GM20000 (cell line): ENCODE measurements at places on chromosomes 16 and 17.

GRCh38 chr17:37744633-37744927 is 279 bp downstream of the HNF1B start:
- no peak for DNase-seq

DNA sequence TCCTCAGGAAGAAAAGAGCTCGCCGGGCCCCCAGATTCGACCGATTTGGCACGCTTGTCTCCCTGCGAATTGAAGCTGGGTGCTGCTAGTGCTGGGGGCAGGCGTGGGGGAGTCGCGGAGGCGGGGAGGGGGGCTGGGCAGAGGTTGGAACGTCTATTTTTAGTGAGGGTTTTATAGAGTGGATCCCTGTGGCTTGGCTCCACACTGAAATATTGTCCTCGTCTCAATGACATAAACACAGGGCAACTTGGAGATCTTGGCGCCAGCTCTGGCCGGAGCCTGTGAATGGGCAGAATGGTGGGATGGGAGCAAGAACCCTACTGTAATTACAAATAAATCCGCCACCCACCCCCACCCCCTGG is 15.7 kb upstream of the NOG start:
- DNase-seq = no peak

DNA sequence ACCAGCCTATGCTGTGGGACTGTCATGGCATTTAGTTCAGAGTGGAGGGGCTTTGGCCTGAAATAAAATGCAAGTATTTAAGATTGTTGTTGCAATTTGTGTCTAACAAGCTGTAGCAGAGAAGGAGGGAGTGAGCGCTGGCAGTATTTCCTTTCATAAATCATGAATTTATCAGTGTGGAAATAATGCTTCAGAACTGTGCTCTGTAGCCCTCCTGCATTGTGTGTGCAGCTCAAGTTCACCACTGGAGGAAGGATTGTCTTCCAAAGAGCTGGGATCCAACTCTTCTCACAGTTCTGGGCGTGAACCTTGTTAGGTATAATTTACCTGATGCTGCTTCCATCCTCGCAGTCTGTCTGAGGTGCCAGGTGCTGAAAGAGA is 15.1 kb downstream of the SNX11 start:
- no peak for DNase-seq

- DNase-seq = no peak
These were observed 1.4 kb downstream of the TEN1 start for GRCh38 chr17:75980188-75981018.

DNA sequence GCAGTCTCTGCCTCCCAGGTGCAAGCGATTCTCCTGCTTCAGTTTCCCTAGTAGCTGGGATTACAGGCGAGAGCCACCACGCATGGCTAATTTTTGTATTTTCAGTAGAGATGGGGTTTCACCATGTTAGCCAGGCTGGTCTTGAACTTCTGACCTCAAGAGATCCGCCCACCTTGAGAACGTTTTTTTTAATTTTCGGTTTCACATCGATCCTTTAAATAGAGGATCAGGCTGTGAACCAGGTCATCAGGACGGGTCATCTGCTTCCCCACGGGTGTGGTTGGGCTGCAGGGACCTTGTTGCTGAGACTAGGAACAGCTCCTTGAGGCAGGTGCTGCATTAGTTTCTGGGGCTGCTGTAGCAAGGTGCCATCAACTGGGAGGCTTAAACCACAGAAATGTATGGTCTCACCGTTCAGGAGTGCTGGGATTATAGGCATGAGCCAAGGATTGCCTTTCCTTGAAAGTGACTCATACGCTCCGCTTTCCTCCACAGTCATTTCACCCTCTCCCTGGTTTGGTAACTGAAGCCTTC is 7.9 kb upstream of the NAGPA start:
- peak; percentile 67 for DNase-seq

DNA sequence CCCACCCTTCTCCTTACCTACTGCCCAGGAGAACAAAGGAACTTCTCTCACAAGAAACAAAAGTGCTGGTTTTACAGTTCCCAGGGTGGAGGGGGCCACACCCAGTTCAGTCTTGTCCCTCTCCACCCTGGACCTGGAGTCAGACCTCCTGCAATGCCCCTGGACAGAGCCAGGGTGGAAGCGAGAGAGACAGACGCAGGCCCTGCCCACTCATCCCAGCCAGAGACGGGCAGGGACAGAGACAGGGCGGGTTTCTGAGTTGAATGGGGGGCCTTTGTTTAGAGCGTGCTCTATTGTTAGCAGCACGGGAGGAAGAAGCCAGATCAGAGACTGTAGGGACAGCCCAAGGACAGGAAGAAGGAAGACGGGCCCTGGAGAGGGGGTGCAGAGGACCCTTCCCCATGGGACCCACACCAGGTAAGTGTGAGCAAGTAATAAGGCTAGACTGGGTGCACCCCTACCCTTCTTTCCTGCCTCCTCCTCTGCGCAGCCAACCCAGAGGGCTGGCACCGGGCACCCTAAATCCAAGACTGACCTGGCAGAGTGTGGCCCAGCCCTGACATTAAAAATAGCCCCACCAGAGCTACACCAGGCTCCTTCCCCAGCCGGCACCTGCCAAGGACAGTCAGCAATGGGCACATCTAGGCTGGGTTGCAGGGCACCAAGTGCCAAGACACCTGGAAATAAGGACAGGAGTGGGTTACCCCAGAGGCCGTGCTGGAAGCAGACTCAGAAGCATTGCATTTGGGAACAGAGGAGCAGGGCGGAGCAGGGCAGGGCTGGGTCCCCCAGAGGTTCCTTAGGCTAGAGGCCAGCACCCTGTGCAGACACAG is 10.9 kb downstream of the JUP start:
- DNase-seq = no peak

DNA sequence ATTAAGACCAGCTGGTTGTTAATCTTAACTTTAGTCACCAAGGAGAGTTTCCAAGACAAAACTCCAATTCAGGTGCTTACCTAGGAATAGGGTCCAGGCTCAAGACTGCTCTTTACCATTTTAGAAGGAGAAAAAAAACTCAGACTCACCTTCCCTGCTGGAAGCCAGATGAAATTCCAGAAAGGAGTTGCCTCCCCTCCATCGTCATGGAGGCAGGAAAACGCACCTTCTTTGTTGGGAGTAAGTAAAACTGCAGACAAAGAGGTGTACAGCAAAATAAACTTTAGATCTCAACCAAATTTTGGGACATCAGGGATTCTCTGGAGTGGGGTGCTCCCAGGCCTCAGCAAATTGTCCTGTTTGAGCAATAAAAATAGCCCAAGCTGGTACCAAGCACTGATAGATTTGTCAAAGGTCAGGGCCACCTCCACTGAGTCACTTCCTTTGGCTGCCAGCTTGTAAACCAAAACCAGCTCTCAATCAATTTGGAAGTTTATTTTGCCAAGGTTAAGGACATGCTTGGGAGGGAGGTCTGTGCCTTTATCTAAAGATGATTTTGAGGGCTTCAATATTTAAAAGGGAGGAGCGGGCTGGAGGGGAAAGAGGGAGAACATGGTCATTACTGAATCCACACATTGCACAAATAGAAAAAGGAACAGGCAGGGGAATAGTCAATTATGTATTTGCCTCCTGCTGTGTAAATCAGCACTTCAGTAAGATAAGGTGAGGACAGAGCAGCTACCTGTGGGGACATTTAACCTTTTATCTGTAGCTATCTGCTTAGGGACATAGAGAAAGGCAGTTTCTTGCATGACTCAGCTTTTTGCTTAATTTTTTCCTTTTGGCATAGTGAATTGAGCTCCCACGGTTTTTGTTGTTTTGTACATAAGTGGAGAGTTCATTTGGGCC is 1.5 kb upstream of the ALDH3A2 start:
- no peak for DNase-seq

DNA sequence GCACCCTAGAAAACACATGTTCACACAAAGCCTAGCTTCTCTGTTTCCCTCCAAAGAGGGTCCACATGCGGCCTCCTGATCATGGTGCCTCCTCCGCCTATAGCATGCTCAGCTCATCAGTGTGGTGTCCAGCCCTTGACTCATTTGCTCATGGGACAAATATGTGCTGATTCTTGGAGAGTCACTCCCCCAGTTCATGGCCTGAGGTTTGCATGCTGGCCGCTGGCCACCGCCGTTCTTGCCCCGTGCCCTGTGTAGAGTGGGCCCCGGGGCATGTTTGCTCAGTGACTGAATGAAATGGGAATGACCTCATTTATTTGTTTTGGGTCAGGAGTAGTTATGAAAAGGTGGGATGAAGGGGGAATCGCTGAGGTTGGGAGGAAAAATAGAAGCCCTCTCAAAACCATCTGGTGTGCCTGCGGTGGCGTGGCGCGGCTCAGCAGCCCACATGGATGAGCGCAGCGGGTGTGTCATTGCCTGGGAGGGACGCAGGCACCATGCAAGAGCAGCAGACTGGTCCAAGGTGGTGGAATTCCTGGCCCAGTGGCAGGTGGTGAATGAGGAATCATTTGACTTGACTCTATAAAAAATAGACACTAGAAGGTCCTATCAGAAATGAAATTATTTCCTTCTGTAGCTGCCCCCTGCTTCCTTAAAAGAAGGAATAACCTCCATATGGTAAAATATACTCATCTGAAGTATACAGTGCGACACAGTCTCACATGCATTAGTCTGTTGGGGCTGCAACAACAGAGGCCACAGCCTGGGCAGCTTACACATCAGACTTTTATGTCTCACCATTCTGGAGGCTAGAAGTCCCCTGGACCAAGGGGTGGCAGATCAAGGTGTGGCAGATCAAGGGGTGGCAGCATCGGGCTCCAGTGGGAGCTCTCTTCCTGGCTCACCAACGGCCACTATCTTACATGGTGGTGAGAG is 31.7 kb downstream of the CRISPLD2 start:
- no peak for DNase-seq

- DNase-seq = no peak
These were observed 27.4 kb downstream of the BCO1 start for GRCh38 chr16:81265658-81266451.

DNA sequence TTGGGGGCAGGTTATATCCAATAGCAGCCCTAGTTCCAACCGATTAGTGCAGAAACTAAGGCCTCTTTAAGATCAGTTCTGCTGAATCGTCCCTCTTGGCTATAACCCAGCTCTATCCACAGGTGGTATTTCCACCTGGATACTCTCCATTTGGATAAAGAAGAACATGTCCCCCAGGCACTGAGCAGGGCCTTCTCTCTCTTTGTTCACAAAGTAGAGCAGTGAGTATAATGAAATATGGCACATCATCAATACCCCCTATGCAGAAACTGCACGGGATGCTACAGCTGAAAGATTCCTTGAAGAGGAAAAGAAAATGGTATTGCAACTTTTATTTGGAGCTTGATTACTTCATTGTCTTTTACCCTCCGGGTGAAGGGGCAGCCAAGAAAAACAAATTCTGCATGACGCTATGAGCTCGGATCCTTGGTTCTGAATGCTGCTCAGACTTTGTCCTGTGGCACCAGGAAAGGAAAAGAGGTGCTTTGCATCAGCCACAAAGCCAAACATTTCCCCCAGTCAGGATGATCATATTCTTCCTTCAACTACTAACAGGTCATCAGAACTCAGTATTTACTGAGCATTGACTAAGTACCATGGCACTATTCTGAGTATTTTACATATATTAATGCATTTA is 399.7 kb downstream of the NPIPA8 start:
- DNase-seq = no peak

DNA sequence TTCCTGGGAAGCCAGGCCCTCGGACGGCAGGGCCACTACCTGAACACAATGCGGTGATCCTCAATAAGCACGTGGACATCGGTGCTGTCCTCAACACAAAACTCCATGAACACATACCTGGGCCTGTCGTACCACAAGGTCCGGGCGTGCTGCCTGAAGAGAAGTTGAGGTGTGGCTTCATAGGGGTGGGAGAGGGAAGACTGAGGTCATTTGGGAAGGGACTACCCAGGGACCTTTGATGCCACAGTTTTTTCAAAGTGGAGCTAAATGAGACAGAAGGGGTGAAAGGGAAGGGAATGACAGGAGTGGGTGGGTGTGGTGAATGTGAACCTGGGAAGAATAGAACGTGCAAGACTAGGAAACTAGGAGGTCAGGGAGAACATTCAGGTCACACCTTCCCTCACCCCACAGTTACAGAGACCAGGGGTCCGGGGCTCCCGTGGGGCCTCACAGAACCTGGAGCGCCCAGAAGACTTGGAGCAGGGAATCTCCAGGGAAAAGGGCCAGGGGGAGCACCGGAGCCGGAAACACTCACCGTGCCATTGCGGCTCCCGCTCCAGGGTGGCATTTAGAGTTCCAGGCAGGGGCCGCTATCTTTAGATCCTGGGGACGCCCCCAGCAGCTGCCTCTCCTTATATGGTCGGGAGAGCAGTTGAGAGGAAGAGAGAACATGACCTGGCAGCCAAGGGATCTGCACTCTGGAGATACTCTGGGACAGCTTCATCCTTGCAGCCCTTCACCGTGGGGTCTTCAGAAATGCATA is at the start of gene PTGES3L:
PTGES3L (minus strand) TSS at position 570 of the 763 bp plus-strand sequence; CDS start at position 543, 27 bp downstream.
- DNase-seq = peak; percentile 84

DNA sequence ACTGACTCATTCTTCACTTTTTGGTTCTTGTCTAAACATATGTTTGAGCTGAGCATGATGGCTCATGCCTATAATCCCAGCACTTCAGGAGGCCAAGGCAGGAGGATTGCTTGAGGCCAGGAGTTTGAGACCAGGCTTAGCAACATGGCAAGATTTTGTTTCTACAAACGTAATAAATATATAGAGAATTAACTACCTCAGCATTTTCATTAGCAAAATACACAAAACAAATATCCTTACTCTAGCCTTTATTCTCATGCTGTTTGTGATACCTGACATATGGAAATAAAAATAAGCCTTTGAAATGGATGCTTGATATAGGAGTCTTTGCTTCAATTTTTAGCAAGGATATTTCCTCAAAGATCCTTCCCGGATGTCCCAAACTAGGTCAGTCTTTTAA is 132.8 kb downstream of the ABCC1 start:
- no peak for DNase-seq

GRCh38 chr17:79799538-79800324 is 2.9 kb upstream of the CBX8 start:
- DNase-seq = no peak

GRCh38 chr17:16912021-16912962 is 59.6 kb downstream of the TNFRSF13B start:
- DNase-seq = no peak

DNA sequence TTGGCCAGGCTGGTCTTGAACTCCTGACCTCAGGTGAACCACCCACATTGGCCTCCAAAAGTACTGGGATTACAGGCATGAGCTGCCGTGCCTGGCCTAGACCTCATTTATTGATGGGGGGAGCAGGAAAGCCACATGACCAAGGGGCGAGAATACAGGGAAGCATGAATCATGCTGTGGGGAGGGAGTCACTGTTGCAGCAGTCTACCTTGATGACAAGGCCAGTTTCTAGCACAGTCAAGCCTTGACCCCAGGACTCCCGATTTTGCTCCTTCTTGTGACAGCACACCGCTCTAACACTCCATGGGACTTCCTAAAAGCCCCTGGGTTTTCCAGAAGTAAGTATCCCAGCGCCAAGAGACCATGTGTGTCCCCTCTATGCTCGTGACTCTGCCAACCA is 42.9 kb upstream of the IRF8 start:
- peak; percentile 12 for DNase-seq

DNA sequence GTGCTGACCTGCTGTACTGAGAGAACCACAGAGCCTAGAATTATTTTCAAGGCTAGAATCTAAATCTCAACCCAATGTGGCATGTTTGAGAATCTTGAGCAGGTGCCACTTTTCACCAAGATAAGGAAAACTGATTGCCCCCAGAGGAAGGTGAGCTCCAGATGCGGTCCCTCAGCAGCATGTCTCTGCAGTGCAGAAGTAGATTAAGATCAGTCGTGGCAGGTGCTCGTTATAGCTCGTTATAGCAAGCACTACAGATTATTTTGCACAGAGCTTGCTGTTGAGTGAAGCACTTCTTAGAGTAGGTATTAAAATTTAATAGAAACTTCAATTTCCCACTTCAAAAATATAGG is 176.0 kb downstream of the AATF start:
- no peak for DNase-seq
